ENCODE measurements at places on chromosomes 13 and 19.

GRCh38 chr19:12194827-12195731, 32.2 kb downstream of the ZNF136 start:
- DNase-seq = peak; percentile 23

DNA sequence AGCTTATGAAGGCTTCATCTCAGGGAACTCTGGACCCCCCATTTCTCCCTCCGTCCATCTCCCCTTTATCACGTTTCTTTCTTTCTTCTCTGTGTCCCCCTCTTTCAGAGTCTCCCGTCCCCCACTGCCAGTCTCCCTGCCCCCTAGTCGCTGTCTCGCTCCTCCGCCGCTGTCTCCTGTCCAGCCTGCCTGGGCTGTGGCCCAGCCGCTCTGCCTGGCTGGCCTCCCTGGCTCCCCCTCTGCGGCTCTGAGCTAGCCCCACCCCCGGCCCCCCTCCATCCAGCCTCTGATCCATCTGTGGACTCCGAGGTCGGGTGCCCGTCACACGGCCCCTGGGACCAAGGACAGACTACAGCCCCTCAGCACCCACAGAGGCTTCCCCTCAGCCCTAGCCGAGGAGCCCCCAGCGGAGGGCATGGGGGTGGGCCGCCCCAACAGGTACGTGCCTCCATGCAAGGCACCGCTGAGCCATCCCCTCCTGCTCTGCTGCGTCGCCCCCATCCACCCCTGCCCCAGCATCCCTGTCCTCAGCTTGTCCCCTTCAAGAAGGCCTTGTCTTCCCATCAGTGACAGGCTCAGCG, 1.1 kb upstream of the KCNJ14 start:
- DNase-seq = no peak

DNA sequence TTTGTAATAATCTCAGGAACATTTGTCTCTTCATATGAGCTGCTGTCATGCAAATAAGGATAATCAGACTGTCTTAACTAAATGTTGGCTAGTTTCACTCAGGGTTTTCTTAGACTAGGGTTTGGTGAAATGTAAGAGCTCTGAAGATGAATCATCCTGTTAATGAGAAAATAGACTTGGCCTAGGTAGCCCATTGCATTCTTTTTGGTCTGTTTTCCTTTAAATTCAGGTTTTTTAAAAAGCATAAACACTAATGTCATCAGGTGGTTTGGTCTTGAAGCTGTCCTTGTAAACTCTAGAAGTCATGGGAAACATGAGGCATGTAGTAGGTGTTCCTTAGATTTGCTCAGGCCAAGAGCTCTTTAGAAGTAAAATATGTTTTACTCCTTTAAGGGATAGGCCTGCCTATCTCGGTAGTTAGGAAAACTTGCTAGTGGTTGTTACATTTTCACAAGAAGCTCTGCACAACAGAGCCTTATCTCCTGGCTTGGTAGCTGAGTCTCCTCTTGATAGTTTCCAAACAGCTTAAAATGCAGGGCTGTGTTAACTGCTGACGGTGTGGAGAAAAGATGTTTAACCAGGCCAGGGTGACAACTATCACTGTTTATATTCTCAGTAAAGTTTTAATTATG, 62.0 kb upstream of the C1QTNF9B start:
- no peak for DNase-seq

GRCh38 chr13:21008026-21008425, 53.4 kb downstream of the LATS2 start:
- no peak for DNase-seq

- no peak for DNase-seq
Measured at GRCh38 chr13:99955107-99955746, 16.3 kb downstream of the ZIC5 start.

DNA sequence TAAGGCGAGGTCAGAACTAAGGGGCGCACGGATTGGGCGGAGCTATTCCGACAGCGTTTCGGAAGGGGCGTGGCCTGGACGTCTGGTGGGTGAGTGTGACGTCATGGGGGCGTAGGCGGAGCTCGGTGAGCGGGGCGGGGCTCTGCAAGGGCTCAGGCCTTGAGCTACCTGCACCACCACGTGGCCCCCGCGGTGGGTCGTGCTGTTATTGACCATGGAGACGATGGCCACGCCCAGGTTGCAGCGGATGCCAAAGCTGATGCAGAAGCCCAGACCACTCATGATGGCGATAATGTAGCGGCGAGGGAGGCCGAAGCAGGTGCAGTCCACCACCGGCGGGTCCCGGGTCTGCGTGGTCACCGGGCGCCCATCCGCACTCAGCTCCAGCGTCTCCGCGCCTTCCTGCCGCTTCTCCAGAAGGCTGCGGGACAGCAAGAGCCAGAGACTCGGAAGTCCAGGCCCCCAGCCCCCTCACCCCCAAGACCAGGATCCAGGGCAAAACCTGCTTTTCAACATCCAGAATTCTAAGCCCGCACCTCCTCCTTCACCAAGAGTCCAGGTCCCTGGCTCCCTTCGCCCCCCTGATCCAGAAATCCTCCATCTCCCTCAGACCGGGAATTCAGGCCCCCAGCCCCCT, 4.8 kb downstream of the SLC17A7 start:
- DNase-seq = no peak

GRCh38 chr19:17402982-17403855, 2.2 kb downstream of the BST2 start:
- DNase-seq = no peak

DNA sequence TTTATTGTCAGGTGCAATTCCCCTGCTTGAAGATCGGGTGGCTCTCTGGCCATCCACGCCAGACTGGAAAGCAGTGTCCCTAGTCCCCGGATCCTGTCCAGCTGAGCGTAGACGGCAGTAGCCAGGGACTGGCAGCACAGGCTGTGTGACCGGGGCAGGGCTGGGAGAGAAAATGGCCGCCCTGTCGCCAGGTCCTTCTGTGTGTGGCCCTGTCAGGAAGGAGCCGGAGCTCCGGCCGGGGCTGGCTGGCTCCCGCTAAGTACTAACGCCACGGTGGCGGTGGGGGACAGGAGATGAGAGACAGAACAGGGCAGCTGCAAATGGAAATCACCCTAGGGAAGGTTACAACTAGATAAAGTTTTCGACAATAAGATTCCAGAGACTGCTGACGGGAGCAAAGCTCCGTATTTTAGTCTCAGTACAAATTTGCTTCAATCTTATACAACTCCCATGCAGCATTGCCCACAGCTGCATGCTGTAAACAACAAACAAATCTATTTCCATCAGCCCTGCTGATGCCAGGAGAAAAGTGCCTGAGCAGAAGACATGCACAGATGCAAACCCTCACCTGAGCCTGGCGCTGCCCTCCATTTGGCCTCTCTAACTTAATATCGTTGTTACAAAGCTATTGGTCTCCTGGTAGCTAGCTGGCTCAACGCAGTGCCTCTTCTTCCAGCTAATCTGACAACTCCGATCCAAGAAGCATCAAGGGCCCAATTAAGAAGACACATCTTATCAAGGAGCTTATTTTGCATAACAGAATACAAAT, 253.0 kb downstream of the TSHZ3 start:
- no peak for DNase-seq

DNA sequence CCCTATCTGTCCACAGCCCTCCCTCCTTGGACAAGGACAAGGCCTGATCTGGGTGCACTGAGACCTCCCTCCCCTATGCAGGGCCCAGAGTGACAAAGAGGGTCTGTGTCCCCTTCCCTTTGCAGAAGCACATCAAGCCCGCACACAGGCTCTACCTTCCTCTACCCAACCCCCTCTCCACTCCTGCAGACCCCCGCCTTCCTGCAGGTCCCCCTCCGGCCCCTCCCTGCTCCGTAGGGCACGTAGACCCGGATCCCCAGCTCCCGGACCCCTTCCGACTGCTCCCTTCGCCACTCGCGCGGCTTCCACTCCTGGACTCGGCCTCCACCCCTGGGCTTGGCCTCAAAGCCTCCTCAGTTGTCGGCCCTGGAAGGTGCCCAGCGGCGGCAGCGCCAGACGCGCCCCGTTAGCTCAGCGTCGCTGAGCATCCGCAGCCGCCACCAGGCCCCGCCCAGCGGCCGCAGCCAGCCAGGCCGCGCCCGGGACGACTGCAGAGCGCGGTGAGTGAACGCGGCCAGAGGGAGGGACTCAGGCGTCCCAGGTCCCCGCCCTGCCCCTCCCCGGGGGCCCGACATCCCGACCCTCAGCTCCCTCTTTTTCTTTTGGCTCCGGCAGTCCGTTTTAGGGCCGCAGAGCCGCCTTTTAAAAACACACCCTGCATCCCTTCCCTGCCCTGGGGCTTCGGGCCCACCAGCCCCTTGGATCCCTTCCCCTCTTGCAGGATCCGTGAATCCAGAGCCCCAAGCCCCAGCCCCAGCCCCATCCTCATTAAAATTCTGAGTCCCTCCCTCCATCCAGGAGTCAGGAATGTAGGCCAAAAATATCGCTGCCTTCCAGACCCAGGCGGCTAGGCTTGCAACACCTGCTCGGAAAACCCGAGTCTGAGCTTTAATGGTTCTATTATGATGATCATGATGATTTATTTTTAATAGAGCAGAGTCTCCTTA, 1.5 kb upstream of the MYADM start:
- no peak for DNase-seq

DNA sequence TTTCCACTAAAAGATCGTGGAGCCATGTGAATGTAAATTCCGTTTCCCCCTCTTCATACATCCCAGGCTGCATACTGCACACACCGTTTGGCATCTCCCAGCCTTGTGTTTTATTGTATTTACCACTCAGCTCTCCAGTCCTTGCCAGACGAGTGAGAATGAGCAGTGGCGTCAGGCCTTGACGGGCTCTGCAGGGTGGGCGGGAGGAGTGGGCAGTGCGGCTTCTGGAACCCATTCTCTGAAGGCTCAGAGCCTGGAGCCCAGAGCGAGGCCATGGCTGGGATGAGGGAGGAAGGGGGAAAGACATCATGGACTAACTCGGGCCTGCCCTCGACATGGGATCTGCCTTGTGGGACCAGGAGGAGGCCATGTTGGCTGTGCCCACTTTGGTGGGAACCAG, 25.1 kb downstream of the BICRA start:
- DNase-seq = no peak

GRCh38 chr13:112105244-112105681, 38.3 kb downstream of the SOX1 start:
- DNase-seq = no peak

GRCh38 chr19:1906985-1907562, 1.9 kb downstream of the ADAT3 start:
- DNase-seq = no peak

DNA sequence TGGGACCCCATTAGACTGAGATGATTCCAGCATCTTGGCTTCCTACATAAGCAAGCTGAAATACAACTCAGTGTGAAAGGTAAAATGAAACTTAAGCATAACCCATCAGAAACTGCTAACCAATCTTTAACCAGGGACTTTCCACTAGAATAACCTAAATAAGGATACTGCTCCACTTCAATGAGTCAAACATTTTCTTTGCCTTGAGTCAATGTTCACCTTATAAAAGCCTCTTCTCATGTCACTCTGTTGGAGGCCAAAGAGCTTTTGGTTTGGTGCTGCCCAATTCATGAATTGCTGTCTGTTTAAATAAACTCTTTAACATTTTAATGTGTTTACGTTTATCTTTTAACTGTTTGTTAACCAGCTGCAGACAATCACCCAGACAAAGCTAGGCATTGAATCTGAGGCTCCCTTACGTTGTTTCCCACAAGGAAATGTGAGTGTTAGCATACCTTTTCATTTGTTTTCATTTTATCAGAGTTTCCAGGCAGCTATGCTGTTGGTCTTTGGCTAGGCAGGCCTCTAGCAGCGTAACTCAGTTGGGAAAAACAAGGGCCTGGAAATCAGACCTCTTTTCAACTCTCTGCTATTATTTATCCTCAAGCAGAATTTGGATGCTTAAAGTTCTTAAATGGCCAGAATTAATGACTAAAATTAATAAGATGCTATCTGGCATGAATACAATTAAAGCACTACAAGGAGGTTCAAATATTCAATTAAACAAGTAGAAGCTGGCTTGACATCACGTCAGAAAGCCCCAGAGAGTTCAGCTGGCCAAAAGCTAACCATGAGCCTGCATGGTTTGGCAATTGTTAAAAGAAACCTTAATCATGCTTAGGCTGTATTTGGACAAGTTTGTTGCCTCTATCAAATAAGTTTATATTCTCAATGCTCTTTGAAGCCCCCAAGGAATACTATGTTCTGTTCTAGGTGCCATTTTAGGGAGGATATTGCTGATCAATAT, 200.2 kb downstream of the DCLK1 start:
- no peak for DNase-seq

DNA sequence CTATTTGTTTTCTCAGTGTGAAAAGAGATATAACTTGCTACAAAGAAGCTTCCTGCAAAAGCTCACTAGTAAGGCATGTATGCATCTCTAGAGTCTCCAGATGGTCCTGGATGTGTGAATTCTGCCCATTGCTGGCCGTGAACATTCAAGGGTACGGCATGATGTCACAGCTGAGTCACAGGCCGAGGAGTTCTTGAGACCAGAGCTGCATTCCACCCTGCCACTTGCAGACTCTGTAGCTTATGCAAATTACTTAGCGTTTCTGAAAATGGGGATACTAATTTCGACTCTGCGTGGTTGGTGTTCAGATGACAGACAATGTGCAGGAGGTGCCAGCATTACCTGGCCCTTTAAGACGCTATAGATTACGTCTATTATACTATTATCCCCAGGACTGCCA, 470.7 kb downstream of the ZNF536 start:
- DNase-seq = no peak

DNA sequence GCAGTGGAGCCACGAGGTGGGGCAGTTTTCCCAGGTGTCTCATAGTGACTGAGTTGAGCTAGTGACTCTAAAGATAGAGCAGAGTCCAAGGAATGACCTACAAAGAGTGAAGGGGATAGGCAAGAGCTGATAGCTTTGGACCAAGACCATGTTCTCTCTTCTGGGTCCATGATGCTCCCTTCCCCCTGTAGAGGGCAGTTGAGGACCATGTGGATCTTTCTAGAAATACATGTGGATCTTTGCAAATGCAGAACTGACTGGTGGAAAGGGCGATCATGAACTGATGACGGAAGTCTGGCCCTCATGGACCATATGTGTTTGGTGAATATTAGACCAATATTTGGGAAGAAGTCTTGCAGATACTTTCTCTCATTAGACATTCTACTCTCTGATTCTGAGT, 6.9 kb downstream of the PSG1 start:
- DNase-seq = no peak

- DNase-seq = no peak
Measured at GRCh38 chr13:100506600-100507422, 81.8 kb downstream of the GGACT start.

GRCh38 chr13:26914148-26914547, 153.6 kb upstream of the GPR12 start:
- DNase-seq = no peak

All from fibroblast of the conjunctiva (primary cell).